Activated naive CD8-positive, alpha-beta T cell treated with anti-CD3 and anti-CD28 coated beads, Interleukin-2, amount 50 U/mL, for 24 hours (primary cell): ENCODE measurements at places on chromosomes 7 and 10.

DNA sequence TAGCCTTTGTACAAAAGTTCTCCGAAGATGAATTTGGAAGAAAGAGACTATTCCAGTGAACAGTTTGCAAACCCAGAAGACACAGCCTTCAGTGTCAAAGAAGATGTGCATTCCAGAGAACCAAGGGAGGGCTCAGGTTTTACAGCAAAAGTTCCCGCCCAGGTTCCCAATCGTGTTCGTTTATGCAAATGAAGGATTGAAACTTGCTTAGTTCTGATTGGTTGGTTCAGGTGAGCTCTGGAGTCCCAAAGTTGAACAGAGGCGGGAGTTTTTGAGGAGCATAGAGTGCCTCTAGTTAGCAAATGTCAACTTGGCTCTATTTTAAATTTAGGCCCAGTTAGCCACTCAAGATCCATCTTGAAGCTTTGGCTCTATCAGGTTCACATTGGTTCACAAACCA is 51.3 kb downstream of the TMEM270 start:
- no peak overlapping the region for H3K27ac ChIP-seq
- peaks cover 11% of the 10 kb centered on the region for H3K27me3 ChIP-seq
- no peak overlapping the region for H3K4me3 ChIP-seq
- DNase-seq, result no peak

GRCh38 chr10:77921395-77921794 is 5.2 kb downstream of the DLG5 start:
- no peak for DNase-seq
- H3K36me3 ChIP-seq, result no peaks in the 10 kb centered on the region
- peaks cover 3% of the 10 kb centered on the region for H3K4me1 ChIP-seq
- no peak overlapping the region for H3K27ac ChIP-seq
- peaks cover 25% of the 10 kb centered on the region for H3K27me3 ChIP-seq

GRCh38 chr7:108051454-108051853 is 48.5 kb upstream of the LAMB1 start:
- peaks cover 6% of the 10 kb centered on the region for H3K4me1 ChIP-seq
- H3K4me3 ChIP-seq, result no peak overlapping the region
- no peak for DNase-seq
- H3K36me3 ChIP-seq, result no peaks in the 10 kb centered on the region

GRCh38 chr7:128398016-128398840 is 11.6 kb downstream of the IMPDH1 start:
- no peaks in the 10 kb centered on the region for H3K27me3 ChIP-seq
- H3K36me3 ChIP-seq, result peaks cover 24% of the 10 kb centered on the region
- H3K4me1 ChIP-seq, result peaks cover 3% of the 10 kb centered on the region
- no peak overlapping the region for H3K4me3 ChIP-seq

DNA sequence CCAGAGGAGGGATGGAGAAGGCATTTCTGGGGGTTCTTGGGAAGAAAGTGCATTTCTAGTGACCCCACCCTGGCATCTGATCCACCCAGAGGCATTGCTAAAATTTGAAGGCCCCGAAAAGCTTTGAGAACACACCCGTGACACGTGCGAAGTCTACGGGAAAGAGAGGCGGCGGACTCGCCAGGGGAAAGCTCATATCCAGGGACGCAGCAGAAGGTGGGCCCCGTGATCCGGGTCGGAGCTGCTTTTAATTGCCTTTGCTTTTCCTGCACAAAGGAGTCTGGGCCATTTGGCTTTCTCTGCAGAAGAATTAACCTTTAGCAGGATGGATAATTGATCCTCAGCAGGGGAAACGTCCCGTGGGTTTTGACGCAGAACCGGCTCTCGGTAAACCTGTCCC is 50.3 kb downstream of the CARD11 start:
- peaks cover 69% of the 10 kb centered on the region for H3K36me3 ChIP-seq
- H3K4me1 ChIP-seq, result peaks cover 10% of the 10 kb centered on the region
- no peak overlapping the region for H3K4me3 ChIP-seq
- no peak for DNase-seq

GRCh38 chr10:46234431-46235060 is 52.3 kb upstream of the ANTXRL start:
- H3K27ac ChIP-seq, result no peak overlapping the region
- peaks cover 7% of the 10 kb centered on the region for H3K4me1 ChIP-seq
- no peaks in the 10 kb centered on the region for H3K27me3 ChIP-seq
- H3K4me3 ChIP-seq, result no peak overlapping the region
- DNase-seq, result peak; percentile 1
- H3K36me3 ChIP-seq, result peaks cover 11% of the 10 kb centered on the region

GRCh38 chr7:150756166-150756565 is 18.9 kb downstream of the GIMAP5 start:
- peaks cover 53% of the 10 kb centered on the region for H3K4me1 ChIP-seq
- H3K36me3 ChIP-seq, result no peaks in the 10 kb centered on the region
- DNase-seq, result no peak
- no peaks in the 10 kb centered on the region for H3K27me3 ChIP-seq

DNA sequence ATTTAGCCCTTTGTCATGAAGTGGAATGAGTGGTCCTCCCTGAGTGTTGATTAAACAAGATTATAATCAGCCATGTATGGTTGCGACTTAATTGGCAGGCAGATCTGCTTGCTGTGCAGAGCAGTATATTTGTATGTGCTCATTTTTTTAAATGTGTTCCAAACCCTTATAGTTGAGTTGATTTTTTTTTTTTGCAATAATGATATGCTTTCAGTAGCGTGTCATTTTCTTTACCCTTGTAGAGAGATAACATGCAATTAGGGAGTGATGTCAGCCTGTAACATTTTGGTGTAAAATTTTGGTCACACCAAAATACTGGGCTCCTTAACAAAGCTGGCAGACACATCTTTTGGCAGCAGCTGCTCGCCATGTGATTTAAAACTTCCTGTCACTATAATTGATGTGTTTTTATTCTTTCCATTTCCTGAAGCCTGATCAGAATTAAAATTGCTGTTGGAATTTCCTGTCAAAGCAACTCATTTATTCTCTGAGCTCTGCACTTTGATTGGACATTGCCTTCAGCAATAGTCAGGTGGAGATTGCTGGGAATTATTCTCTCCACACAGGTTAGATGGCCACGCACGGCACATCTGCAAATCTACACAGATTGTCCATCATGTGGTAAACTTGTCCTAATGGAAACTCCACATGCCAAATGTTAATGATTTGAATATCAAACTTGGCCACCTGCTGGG is 125.3 kb downstream of the DYNC1I1 start:
- DNase-seq, result no peak
- no peaks in the 10 kb centered on the region for H3K36me3 ChIP-seq
- H3K27me3 ChIP-seq, result peaks cover 5% of the 10 kb centered on the region
- no peak overlapping the region for H3K4me3 ChIP-seq
- H3K27ac ChIP-seq, result no peak overlapping the region
- no peaks in the 10 kb centered on the region for H3K4me1 ChIP-seq

DNA sequence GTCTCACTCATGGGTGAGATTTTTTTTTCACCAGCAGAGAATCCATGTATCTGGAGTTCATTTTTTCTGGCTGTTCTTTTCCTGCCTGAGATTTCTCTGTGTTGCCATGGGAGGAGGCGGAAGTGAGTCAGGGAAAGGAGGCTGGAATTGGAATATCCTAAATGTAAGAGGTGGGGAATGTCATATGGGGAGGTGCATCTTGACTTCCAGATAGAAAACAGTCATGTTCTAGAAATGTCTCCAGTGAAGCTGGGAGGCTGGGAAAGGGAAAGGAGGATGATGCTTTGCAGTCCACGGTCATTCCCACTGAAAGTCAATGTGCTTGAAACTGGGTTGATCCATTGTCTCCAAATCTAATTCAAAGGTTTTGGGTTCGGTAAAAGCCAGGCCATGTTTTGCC is 39.7 kb upstream of the HPS1 start:
- peaks cover 5% of the 10 kb centered on the region for H3K27me3 ChIP-seq
- no peak overlapping the region for H3K27ac ChIP-seq
- H3K4me3 ChIP-seq, result no peak overlapping the region
- peaks cover 4% of the 10 kb centered on the region for H3K4me1 ChIP-seq
- H3K36me3 ChIP-seq, result no peaks in the 10 kb centered on the region

- H3K4me3 ChIP-seq, result no peak overlapping the region
- H3K36me3 ChIP-seq, result no peaks in the 10 kb centered on the region
- no peak for DNase-seq
- H3K27me3 ChIP-seq, result no peaks in the 10 kb centered on the region
- H3K27ac ChIP-seq, result no peak overlapping the region
- H3K4me1 ChIP-seq, result no peaks in the 10 kb centered on the region
These were observed 96.9 kb downstream of the IQUB start for GRCh38 chr7:123437447-123437995.

- H3K4me3 ChIP-seq, result no peak overlapping the region
- DNase-seq, result no peak
- H3K27me3 ChIP-seq, result no peaks in the 10 kb centered on the region
- H3K4me1 ChIP-seq, result peaks cover 9% of the 10 kb centered on the region
- no peaks in the 10 kb centered on the region for H3K36me3 ChIP-seq
These were observed 32.2 kb downstream of the IL15RA start for GRCh38 chr10:5945190-5945509.

- H3K4me1 ChIP-seq, result peaks cover 11% of the 10 kb centered on the region
- DNase-seq, result peak; percentile 23
- H3K27ac ChIP-seq, result no peak overlapping the region
- H3K27me3 ChIP-seq, result no peaks in the 10 kb centered on the region
- no peak overlapping the region for H3K4me3 ChIP-seq
These were observed 73.6 kb downstream of the SNX10 start for GRCh38 chr7:26365077-26365900.

- no peak for DNase-seq
- no peaks in the 10 kb centered on the region for H3K36me3 ChIP-seq
- H3K27ac ChIP-seq, result peak overlapping the region; percentile 7
- peaks cover 8% of the 10 kb centered on the region for H3K4me1 ChIP-seq
These were observed 4.0 kb upstream of the UNCX start for GRCh38 chr7:1228545-1229201.

GRCh38 chr7:129438839-129439651 is 4.8 kb downstream of the STRIP2 start:
- peak overlapping the region; percentile 98 for H3K27ac ChIP-seq
- H3K27me3 ChIP-seq, result peaks cover 17% of the 10 kb centered on the region
- peak; percentile 57 for DNase-seq
- peak overlapping the region; percentile 57 for H3K4me3 ChIP-seq
- H3K36me3 ChIP-seq, result peaks cover 53% of the 10 kb centered on the region

DNA sequence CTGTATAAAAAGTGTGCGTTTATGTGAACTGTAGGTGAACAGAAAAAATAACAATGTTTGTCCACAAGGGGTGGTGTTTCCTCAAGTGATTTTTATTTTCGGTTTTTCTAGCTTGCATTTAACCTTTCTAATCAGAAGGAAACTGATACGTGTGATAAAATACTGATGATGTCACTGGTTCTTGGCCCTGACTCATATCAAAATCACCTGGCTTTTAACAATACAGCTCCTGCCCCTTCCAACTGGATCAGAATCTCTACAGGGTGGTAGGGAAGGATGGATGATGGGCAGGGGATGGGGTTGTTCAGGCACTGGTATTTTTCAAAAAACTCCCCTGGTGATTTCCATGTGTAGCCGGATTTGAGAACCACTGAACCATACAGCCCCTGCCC is 10.9 kb downstream of the NPFFR1 start:
- H3K27me3 ChIP-seq, result no peaks in the 10 kb centered on the region
- H3K36me3 ChIP-seq, result no peaks in the 10 kb centered on the region
- no peak overlapping the region for H3K4me3 ChIP-seq
- H3K27ac ChIP-seq, result peak overlapping the region; percentile 27
- no peak for DNase-seq

DNA sequence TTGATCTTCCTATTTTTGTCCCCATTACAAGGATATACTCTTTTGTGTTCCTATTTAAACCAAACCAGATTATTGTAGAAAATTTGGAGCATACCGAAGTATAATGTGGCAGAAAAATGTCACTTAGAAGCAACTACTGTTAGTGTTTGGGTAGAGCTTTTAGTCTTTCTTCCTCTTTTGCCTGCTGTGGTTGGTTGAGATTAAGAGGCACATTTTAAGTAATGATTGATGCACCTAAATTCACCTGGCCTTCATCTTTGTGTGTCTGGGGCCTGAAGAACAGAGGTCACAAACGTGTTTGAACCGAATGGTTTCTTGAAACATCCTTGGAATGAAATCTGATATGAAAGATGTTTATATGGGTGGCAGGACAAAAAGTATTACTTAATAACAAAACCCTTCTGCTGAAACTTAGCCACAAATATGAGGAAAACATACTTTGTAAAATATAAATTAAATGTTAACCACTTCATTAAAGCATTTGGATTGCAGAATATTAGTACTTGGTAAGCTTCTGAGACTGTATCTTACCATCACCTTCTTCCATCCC is 2.6 kb downstream of the BPGM start:
- peaks cover 32% of the 10 kb centered on the region for H3K4me1 ChIP-seq
- DNase-seq, result no peak
- no peaks in the 10 kb centered on the region for H3K27me3 ChIP-seq
- H3K4me3 ChIP-seq, result peak overlapping the region; percentile 16
- H3K27ac ChIP-seq, result no peak overlapping the region

DNA sequence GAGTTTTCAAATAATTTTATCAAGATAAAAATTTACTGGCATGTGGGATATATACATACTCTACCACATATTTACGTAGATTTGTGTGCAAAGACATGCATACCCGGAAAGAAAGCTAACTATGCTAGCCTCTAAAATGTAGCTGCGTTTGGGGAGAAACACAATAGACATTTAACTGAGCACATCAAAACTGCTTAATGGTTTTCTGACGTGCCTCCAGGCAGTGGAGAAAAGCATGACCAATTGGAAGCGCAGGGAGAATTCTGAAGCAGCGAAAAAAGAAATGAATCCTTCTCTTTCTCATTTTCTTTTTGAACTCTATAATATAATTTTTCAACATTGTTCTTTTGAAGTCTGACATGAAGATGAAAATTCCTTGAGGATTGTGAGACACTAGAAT is 60.3 kb upstream of the LYZL1 start:
- no peaks in the 10 kb centered on the region for H3K4me1 ChIP-seq
- no peak for DNase-seq
- H3K36me3 ChIP-seq, result no peaks in the 10 kb centered on the region
- H3K4me3 ChIP-seq, result no peak overlapping the region

DNA sequence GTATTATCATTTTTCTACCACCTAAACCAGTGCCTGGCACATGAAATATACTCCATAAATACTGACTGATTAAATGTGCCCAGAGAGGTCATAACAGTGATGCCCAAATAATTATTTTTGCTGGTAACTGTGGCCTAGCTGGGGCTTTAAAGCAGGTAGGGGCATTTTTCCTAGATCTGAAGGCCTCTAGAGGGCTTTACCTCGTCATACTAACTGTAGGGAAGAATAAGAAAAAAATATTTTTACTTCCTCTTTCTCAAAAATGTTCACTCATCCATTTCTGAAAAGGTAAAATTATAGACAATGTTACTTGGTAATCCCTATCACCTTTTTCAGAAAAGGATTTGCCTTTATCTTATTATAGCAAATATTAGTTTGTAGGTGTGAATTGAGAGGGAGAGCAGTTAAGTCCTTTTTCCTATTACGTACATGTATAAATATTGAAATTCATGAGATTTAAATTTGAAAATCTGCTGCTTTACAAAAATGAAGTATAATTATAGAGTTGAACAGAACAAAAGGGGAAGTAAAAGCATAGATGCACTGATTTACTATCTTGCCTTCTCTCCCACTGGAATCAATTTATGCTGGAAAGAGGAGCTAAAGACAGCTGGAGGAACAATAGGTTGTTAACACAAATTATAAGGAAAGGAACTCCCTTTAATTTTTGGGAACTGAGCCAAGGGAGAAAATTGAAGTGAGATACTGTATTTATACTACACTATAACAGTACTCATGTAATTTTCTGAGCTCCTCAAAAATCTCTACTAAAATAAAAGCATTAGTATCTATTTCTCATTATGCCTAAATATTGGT is 71.5 kb upstream of the NOBOX start:
- no peak overlapping the region for H3K4me3 ChIP-seq
- no peak overlapping the region for H3K27ac ChIP-seq
- no peak for DNase-seq
- no peaks in the 10 kb centered on the region for H3K36me3 ChIP-seq
- H3K27me3 ChIP-seq, result no peaks in the 10 kb centered on the region
